Mesenteric fat pad (tissue), 1 donor: ENCODE measurements at places on chromosomes 4 and X. TPM values are rescaled to one million over a fixed set of nuclear protein-coding genes. Genes with fewer than 3 reads are reported as not detected.

GRCh38 chrX:14584548-14584947, 55.2 kb downstream of the GLRA2 start:
- DNase-seq, result no peak

DNA sequence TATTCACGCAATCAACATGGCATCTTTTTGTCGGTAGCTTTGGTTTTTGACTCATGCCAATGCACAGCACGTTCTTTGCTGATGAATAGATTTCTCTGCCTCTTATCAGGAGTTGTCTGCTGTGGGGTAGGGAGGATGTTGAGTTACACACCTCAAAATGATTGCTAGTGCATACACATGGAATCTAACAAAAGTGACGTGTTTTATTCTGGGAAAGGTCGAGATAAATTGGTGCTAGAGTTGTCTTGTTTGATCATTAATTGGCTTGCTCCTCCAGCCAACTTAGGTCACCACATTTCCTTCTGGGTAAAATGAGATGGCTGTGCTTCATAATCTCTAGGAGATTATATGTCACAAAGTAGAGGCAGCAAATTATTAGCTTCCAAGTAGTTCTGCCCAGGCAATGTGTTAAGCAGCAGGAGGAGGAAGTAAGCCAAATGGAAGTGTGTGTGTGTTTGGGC, 3.9 kb downstream of the RAB9A start:
- no peak for DNase-seq

- DNase-seq, result no peak
These were observed 64.4 kb downstream of the DLG3 start for GRCh38 chrX:70509078-70509477.

The RAB40A gene
- not detected for total RNA-seq

DNA sequence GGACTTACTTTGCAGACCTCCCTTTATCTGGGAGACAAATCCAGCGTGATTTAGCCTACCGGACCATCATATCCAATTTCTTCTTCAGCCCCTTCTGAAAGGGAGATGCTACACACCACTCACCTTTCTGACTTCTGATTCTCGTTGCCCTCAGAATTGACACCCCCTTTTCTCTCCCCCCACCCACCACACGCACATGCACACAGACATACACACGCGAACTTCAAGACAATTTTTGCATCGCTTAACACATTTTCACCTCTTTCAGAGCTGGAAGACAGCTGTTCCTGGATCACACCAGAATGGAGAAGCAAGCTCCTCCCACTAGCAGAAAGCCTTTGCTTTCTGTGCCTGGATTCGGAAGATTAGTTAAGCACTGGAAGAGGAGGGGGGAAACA, 1.0 kb upstream of the SNCA start:
- DNase-seq, result no peak

- DNase-seq, result no peak
These were observed 102.7 kb upstream of the FAM9C start for GRCh38 chrX:13147147-13147546.

The EVC2 gene
- total RNA-seq, result 4.0 TPM

GRCh38 chr4:118783887-118784286, 52.0 kb downstream of the SEC24D start:
- DNase-seq, result no peak

DNA sequence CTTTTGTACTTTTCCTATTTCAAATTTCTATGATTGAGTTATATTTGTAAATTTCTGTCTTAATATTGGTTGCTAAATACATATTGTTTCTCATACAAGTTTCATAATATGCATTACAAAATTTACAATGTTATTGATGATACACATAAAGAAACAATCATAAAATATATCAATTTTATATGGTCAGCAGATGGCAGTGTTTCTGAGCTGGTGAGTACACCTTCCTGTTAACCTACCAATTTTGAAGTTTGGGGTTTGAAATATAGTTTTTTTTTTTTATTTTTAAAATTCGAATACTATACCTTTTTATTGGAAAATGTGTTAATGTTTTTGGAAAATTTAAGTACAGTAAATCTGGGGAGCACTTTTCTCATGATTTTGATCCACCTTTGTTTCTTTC, 1953.1 kb upstream of the ADGRL3 start:
- DNase-seq, result no peak

The SLC2A9 gene
- 5.5 TPM for total RNA-seq

DNA sequence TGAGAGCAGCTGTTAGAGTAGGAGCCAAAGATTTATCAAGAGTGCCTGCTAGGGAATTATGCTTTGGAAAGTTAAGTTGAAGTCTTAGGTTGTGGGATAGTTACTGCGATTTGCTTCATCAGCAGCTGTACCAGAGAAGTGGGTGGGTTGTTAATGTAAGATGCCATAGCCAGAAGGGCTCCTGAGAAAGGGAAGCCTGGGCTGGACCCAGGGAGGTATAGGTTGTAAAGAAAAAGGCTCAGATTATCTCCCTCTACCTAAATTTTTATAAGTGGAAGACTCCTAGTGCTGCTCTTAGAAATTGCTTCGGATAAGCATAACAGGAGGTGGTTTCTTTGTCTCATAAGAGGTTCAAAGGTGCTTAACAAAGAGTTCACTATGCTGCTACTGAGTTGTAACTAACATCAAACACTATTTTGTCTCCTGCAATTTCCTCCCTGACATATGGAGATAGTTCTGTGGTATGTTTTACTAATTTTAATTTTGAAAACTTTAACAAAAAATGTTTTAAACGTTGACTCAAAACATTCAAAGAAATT, 356.9 kb downstream of the DTHD1 start:
- no peak for DNase-seq

DNA sequence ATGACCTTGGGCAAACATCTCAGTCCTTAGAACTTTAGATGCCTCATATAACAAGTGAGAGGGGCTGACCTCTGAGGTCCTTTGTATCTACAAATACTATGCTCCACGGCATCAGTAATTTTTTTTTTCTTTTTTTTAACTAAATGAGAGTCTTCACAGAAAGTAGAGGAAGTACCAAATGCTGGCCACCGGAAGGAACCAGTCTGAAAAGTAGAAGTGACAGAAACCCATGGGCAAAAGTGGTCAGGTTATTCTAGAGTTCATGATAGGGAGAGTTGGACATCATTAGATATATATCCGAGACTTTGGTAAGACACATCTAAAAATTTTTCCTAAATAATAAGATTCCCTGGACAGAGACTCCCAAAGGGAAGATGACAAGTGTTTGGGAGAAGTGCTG, 53.7 kb downstream of the COQ2 start:
- no peak for DNase-seq

DNA sequence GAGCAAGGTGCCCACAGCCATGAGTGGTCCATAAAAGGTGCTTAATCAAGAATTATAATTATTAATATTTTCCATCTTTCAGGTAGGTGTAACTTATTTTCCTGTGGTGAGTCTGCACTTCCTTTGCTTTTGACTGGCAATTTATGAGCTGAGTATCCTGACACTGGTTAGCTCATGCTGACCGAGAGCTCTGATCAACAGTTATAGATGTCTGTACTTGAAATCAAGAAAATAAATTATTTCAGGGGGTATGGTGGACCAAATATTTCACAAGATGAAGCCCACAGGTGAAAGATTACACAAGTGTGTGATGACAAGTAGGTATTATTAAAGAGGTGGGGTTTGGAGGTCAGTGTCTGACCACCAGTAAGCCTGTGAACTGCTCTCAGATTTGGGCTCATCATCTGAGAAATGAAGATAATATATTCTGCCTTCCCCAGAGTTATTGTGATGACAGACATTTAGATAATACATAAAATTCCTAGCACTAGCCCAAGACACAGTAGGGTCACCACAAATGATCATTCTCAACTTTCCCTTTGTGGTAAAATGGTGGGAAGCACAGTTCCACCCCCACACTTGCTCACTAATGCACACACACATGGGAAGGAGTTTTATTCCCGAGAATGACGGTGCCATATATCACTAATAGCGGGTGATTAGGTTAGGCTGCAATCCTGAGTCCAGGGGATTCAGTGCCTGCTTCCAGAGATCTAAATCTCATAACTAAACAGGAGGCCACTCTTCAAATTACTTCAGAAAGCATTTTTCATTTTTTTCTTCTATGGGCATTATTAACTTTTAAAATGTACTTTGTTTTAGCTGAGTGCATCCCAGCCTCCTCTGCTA, 34.0 kb upstream of the PACRGL start:
- DNase-seq, result no peak

- DNase-seq, result peak; percentile 75
These were observed 330.3 kb downstream of the PDHA2 start for GRCh38 chr4:96170198-96170597.

DNA sequence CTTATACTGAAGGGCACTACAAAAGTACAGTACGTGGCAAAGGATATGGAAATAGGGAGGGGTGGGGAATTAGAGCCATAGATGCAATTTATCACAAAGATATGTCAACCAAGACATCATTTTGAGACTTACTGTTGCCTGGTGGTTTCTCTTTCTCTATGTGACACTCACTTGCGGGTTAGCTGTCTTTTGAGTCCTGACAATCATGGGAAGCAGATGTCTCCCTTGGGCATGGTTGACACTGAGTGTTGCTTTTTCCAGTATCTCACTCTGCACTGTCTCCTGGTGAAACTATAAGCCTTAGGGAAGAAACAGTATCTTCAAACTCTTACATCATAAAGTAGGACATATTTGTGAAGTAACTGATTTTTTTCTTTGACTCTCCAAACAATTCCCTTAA, 383.5 kb upstream of the LCORL start:
- DNase-seq, result no peak

- no peak for DNase-seq
These were observed 351.6 kb downstream of the NLGN4X start for GRCh38 chrX:5876984-5877596.

DNA sequence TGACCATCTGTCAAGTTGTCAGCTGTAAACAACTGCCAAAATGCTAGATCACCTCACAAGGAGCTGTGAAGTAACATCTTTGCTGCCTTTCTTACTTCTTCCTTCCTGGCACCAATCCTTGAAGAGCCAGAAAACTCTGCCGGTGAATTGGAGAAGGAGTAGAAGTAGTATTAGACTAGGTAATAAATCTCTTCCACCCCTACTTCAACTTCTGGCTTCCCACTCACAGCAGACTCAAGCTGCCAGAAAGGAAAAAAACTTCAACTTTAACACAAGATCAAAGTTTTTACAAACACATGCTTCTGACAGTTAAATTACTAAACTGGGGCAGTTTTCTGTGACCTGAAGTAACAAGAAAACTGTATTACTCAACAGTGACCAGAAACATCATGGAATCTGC, 164.7 kb upstream of the SLC7A11 start:
- DNase-seq, result no peak

- no peak for DNase-seq
These were observed 55.9 kb upstream of the LEF1 start for GRCh38 chr4:108224611-108225053.

GRCh38 chrX:31717474-31717873, 645.6 kb upstream of the FTHL17 start:
- DNase-seq, result no peak

GRCh38 chr4:163913571-163913970, 419.1 kb downstream of the TMA16 start:
- DNase-seq, result no peak

GRCh38 chr4:6788123-6788522, 5.6 kb downstream of the KIAA0232 start:
- DNase-seq, result no peak

The YY2 gene
- total RNA-seq, result 2.2 TPM

The WDR17 gene
- 1.4 TPM for total RNA-seq

GRCh38 chr4:139734201-139734874, 68.7 kb downstream of the MGST2 start:
- no peak for DNase-seq

The NPFFR2 gene
- total RNA-seq, result not detected

The VEGFD gene
- total RNA-seq, result 8.2 TPM

DNA sequence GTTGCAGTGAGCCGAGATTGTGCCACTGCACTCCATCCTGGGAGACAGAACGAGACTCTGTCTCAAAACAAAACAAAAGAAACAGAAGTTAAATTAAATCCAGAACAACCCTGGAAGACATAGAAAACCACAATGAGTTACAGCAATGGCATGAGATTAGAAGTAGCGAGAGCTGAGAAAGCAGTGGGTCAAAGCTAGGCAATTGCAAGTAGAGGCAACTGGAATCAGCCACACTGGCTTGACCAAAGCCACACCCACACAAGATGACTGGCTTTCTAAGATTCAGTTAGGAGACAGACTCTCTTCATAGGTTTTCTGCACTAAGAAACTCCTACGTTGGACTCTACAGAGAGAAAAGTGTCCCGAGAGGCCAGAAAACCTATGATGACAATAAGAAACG, 443.0 kb downstream of the GPM6A start:
- no peak for DNase-seq

DNA sequence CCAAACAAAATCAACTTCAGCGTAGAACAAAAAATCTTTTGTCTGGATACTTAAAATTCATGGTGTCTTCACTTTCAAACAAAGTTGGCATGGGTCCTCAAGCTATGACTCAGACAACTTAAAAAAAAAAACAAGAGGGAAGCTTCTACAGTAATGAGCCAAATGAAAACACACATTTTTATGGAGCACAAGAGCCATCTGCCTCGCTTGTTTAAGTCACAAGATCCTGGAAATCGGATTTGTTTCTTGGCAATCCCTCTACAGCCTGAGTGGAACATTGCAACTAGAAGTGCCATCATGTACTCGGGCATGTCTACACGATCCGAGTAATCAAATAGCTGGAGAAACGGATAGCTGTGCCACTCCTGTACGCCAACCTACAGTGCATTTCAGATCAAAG, 22.6 kb downstream of the LAMP2 start:
- no peak for DNase-seq

DNA sequence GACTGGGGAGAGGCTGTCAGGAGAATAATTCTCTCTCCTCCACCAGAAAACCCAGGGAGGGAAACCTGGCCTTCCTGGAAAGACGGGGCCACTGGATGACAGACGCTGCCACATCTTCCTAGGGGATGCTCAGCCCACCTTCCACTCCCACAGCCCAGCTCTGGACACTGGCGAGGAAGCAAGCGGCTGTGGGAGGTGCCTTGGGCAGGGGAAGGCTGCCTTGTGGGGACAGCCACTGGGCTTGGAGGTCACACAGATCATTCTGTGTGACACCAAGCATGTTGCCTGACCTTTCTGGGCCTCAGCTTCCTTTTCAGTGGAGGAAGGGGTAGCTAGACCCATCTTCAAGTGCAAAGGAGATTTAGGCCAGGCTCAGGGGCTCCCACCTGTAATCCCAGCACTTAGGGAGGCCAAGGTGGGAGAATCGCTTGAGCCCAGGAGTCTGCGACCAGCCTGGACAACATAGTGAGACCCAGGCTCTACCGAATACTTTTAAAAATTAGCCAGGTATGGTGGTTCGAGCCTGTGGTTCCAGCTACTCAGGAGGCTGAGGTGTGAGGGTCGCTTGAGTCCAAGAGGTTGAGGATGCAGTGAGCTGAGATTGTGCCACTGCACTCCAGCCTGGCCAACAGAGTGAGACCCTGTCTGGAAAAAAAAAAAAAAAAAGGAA, 9.8 kb upstream of the MSX1 start:
- DNase-seq, result peak; percentile 12

DNA sequence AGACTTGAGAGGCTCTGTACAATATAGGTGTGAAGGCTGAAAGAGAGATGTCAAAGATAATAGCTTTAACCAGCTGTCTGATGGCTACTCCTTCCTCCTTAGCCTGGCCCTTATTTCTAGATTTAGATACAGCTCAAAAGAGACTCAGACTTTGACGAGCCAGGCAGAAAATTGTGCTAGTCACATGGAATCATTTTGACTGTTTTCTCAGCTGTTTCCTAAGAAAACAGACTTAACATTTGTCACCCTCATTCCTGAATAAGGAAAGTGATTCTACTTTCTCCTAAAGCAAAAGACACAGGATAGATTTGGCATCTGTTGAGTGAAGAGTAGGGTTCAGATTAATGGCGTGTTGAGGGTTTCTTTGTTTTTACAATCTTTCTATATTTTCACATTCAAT, 340.7 kb downstream of the DHX15 start:
- no peak for DNase-seq

- DNase-seq, result no peak
These were observed 23.1 kb upstream of the ARMCX2 start for GRCh38 chrX:101682723-101683122.

- DNase-seq, result no peak
These were observed 77.3 kb downstream of the AFF2 start for GRCh38 chrX:148577741-148578140.
